ENCODE measurements at places on chromosomes 6 and 20. TPM values are rescaled to one million over a fixed set of nuclear protein-coding genes. Genes with fewer than 3 reads are reported as not detected.

The BPIFB1 gene
- not detected for total RNA-seq

The SAPCD1 gene
- total RNA-seq: 1.5 TPM

The TMEM63B gene
- 30.9 TPM for total RNA-seq

The ADGRB3 gene
- total RNA-seq: 13.2 TPM

The GZF1 gene
- total RNA-seq: 16.3 TPM

DNA sequence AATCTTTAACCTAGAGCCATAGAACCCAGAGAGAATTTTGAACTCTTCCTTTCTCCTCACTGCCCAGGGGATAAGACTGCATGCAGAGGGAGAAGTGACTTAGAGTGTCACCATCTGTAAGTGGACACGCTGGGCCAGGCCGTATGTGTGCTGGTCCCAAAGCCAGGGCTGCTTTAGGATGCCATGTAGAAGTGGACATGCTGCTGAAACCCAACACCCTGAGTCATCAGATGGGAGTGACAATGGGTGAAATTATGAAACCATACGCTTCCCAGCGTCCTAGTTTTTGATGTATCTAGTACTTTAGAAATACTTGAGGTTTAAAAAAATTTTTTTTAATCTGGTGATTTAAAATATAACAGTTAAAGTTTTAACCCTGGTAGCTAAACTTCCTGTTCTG, 191.1 kb downstream of the FNDC1 start:
- no peaks in the 10 kb centered on the region for H3K36me3 ChIP-seq
- no peak overlapping the region for H3K27ac ChIP-seq
- H3K27me3 ChIP-seq: no peaks in the 10 kb centered on the region
- H3K4me3 ChIP-seq: no peak overlapping the region

DNA sequence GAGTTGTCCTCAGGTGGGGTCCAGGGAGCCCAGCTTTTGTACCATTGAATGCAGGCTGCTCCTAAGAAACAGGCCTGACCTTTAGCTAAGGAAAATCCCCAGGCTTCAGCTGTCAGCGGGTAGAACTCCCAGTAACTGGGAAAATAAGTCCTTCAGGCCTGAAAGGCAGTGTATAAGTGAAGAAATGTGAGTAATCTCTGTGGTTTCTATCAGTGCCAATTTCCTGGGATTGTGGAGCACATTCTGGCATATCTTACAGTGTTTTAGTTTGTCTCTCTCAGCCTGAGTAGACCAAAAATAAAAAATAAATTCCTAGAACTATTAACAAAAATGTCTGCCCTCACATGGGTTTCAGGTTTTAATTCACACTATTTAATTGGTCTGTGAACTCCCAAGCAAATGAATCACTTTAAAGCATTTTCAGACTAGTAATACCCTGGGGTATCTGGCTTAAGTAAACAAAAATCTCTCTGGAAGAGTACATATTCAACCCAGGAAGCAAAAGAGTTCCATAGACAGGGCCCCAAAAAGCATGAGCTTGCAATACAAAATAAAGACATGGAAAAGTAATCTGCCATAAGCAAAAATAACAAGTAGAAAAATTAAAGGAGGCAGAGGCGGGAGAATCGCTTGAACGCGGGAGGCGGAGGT, 566.2 kb upstream of the NOX3 start:
- DNase-seq: no peak
- H3K27me3 ChIP-seq: no peaks in the 10 kb centered on the region
- no peak overlapping the region for H3K4me3 ChIP-seq

DNA sequence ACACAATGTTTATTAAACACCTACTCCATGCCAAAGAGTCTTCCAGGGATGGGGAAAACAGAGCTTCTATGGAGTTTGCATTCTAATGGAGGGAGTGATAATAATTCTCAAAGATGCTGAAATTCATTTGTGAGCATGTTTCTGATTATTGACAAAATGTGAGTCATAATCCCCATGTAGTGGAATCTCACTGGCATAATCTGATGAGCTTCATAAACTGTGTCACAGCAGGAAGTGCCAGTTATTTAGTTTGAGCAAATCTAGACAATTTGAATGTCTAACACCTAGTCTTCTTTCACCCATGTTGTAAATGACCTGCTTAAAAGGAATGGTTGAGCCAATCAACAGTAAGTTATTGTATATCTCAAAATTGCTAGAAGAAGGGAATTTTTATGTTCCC, 95.1 kb downstream of the KCNQ5 start:
- no peak overlapping the region for H3K27ac ChIP-seq
- no peak overlapping the region for H3K4me3 ChIP-seq
- H3K4me1 ChIP-seq: no peaks in the 10 kb centered on the region
- H3K36me3 ChIP-seq: no peaks in the 10 kb centered on the region
- no peak for DNase-seq
- H3K27me3 ChIP-seq: no peaks in the 10 kb centered on the region

DNA sequence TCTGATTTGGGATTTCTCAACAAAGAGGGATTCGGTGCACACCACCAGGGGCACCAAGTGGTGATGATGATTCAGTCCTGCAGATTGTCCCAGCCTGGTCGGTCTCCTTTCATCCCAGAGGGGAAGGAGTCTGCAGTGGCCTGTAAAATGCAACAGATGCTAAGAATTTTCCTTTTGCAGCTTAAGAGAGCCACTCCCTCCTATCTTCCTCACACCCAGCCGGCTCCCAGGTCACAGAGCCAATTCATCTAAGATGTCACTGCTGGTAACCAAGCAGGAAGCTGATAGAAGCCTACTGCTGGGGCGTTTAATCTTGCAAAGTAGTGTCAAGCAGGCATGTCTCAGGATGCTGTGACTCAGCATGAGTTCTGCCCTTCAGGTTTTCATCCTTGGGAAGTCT, 203.8 kb upstream of the LRFN2 start:
- no peaks in the 10 kb centered on the region for H3K36me3 ChIP-seq
- no peak overlapping the region for H3K4me3 ChIP-seq
- no peaks in the 10 kb centered on the region for H3K4me1 ChIP-seq
- DNase-seq: no peak
- no peaks in the 10 kb centered on the region for H3K27me3 ChIP-seq

- no peaks in the 10 kb centered on the region for H3K36me3 ChIP-seq
- no peak overlapping the region for H3K4me3 ChIP-seq
- H3K27me3 ChIP-seq: no peaks in the 10 kb centered on the region
- no peak for DNase-seq
- no peaks in the 10 kb centered on the region for H3K4me1 ChIP-seq
- H3K27ac ChIP-seq: peak overlapping the region; percentile 47
Measured at GRCh38 chr6:135871878-135872277, 20.4 kb downstream of the PDE7B start.

- no peak overlapping the region for H3K4me3 ChIP-seq
- no peak overlapping the region for H3K27ac ChIP-seq
- H3K27me3 ChIP-seq: no peaks in the 10 kb centered on the region
- no peaks in the 10 kb centered on the region for H3K4me1 ChIP-seq
- DNase-seq: no peak
Measured at GRCh38 chr6:38933426-38933825, 115.2 kb upstream of the GLP1R start.

DNA sequence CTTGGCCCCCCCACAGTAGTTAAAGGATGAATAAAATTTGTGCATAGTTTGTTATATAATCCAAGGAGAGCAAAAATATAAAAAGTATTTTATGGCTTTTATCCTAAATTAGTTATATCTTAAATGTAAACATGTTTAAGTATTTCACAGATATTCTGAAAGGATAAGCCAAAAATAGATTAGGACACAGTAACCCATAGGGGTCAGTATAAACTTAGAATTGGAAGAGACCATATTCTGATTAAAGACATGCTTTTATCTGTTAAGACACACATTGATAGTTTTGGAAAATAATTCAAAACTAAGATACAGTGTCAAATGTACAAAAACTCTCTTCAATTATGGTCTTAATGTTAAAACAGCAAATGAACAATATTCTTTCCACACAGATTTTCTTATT, 4.5 kb upstream of the SERINC1 start:
- H3K36me3 ChIP-seq: no peaks in the 10 kb centered on the region
- no peaks in the 10 kb centered on the region for H3K27me3 ChIP-seq
- H3K4me1 ChIP-seq: no peaks in the 10 kb centered on the region
- DNase-seq: no peak
- no peak overlapping the region for H3K4me3 ChIP-seq

GRCh38 chr20:15556869-15557268, 1016.4 kb downstream of the KIF16B start:
- no peak overlapping the region for H3K27ac ChIP-seq
- no peak for DNase-seq
- H3K27me3 ChIP-seq: no peaks in the 10 kb centered on the region
- no peaks in the 10 kb centered on the region for H3K36me3 ChIP-seq
- H3K4me1 ChIP-seq: no peaks in the 10 kb centered on the region

- H3K4me1 ChIP-seq: no peaks in the 10 kb centered on the region
- DNase-seq: no peak
- no peak overlapping the region for H3K27ac ChIP-seq
- H3K27me3 ChIP-seq: no peaks in the 10 kb centered on the region
Measured at GRCh38 chr20:13984211-13984610, 6.2 kb downstream of the SEL1L2 start.

GRCh38 chr6:25637211-25637610, 14.8 kb upstream of the SCGN start:
- no peak overlapping the region for H3K4me3 ChIP-seq
- H3K27me3 ChIP-seq: no peaks in the 10 kb centered on the region
- no peak for DNase-seq
- no peaks in the 10 kb centered on the region for H3K36me3 ChIP-seq
- H3K4me1 ChIP-seq: no peaks in the 10 kb centered on the region

- no peaks in the 10 kb centered on the region for H3K36me3 ChIP-seq
- H3K27ac ChIP-seq: no peak overlapping the region
- H3K27me3 ChIP-seq: no peaks in the 10 kb centered on the region
Measured at GRCh38 chr6:152625213-152625612, 11.9 kb downstream of the SYNE1 start.

Measured in tibial nerve (tissue), 4 donors.